Activated CD4-positive, alpha-beta T cell treated with anti-CD3 and anti-CD28 coated beads, Interleukin-2, amount 50 U/mL, for 4 hours (primary cell): ENCODE measurements at places on chromosomes 7 and 10.
A peak's percentile ranks its signal among the peaks of the same experiment; 100 is the strongest.

DNA sequence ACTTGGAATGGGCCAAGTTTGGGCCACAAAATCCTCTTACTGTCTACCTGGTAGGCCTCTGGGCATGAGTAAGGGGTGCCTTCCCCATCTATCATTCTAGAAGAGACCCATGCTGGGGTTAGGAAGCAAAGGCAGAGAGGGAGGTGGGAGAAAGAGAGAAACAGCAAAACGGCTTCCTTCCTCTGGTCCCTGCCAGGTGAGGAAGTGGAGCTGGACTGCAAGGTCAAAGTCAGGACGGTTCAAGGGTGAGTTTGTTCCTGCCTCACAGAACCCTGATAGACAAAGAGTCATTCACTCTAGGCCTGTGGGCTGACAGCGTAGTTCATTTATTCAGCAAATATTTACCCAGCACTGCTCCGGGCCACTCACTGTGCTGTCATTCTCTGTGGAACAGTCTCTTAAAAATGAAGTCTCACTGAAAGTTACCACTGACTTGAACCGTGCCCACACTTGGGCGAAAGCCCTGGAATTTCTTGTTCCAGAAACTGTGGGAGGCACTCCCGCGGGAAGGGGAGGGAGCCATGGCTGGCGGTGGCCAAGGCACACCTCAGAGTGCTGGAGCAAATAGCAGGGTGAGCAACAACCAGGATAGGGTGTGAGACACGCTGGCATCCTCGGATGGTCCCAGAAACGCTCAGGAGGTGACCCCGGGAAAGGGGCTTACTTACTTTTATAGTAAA, 26.2 kb upstream of the ECHDC3 start:
- DNase-seq: no peak

GRCh38 chr7:129689995-129690581, 78.6 kb downstream of the NRF1 start:
- no peak for DNase-seq

GRCh38 chr10:124240839-124241291, 147.5 kb upstream of the CHST15 start:
- no peak for DNase-seq

GRCh38 chr7:81264116-81264515, 345.3 kb upstream of the SEMA3C start:
- DNase-seq: no peak

- DNase-seq: peak; percentile 44
Measured at GRCh38 chr10:63465293-63466143, at the start of gene JMJD1C. Gene JMJD1C, minus strand, starts transcription at chr10:63465977. Its CDS starts 315 bp downstream, at chr10:63465662.

GRCh38 chr10:50592961-50593418, 30.8 kb downstream of the SGMS1 start:
- DNase-seq: no peak

- DNase-seq: no peak
Measured at GRCh38 chr7:64747802-64748201, 46.4 kb upstream of the ZNF138 start.

DNA sequence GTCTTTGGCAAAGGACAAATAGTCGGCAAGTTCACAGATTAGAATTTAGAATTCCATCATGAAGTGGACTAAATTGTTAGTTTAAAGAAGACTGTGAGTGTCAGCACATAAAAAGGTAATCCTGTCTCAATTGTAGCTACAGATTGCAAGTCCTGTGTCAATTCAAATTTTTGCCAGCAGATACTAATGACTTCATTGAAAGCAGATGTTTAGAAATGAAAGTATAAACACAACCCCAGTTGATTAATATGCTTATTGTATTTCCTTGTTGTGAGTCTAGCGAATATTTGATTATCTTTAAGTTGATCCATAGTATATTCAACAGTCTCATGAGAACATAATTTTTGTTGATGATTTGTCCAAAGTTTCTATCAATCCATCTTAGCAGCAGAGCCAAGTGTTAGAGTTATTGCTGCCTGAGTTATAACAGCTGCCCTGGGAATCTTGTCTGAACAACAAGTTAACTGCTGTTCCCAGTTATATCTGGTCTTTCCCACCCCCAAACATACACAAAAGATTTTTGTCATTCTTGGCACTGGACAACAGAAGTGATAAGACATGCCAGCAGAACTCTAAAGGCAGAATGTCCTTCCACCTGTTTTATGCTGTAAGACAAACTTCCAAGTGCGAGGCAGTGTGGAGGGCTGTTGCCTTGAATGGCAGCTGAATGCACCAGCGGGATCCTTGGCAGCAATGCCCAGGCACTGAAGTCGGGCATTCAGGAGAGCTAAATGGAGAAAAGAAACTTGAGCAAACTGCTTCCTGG, 21.3 kb upstream of the HERPUD2 start:
- no peak for DNase-seq

- DNase-seq: no peak
Measured at GRCh38 chr7:40749877-40750276, 615.1 kb downstream of the SUGCT start.

GRCh38 chr10:31034098-31034909, 2.6 kb upstream of the ZNF438 start:
- DNase-seq: no peak

DNA sequence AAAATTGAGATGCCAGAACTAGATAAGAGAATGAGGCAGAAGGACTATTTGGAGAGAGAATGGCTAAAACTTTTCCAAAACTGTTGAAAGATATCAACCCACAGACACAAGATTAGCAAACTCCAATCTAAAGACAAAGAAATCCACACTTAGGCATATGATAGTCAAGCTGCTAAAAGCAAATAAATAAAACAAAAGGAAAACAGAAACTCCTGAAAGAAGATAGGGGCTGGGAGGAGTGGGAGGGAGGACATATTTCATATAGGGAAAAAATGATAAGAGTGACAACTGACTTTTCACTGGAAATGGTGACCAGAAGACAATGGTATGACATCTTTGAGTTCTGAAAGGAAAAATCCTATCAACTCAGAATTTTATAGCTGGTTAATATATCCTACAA, 105.4 kb upstream of the ADO start:
- DNase-seq: no peak

DNA sequence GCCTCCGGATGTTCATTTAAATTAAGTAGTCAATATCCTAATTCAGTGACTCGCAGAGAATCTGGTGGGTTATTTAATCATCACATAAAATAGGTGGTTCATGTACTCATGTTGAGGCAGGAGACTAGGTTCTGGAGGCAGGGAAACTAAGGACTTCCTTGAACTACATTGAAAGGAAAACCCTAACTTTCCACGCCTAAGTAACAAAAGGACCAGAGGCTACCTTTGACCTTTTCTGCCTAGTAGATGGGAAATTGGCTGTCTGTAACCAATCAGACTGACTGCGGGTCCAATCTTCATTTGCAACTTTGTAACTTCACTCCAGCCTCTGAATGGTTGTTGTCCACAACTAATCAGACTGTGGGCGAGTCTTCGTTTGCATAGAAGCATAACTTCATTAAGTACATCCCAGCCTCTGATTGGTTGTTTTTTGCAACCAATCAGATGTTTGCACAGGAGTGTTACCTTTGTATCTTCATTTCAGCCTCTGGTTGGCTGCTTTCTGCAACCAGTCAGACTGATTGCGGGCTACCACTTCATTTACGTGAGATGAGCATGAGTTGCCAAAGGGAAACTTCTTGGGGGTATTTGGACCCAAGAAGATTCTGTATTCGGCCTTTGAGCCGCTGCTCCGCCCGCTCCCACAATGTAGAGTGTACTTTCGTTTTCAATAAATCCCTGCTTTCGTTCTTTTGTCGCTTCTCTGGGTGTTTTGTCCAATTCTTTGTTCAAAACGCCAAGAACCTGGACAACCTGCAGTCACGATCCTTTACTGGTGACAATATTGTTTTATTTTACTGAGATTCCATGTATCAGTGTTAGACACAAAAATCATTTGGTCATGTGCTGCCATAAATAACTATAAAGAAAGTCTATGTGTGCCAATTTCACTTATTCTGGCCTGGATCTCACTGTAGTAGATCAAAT, 1.7 kb upstream of the ST7 start:
- no peak for DNase-seq

- DNase-seq: no peak
Measured at GRCh38 chr10:95728526-95728925, 27.4 kb upstream of the ENTPD1 start.

- DNase-seq: no peak
Measured at GRCh38 chr7:153399554-153399940, 640.0 kb downstream of the ACTR3B start.

DNA sequence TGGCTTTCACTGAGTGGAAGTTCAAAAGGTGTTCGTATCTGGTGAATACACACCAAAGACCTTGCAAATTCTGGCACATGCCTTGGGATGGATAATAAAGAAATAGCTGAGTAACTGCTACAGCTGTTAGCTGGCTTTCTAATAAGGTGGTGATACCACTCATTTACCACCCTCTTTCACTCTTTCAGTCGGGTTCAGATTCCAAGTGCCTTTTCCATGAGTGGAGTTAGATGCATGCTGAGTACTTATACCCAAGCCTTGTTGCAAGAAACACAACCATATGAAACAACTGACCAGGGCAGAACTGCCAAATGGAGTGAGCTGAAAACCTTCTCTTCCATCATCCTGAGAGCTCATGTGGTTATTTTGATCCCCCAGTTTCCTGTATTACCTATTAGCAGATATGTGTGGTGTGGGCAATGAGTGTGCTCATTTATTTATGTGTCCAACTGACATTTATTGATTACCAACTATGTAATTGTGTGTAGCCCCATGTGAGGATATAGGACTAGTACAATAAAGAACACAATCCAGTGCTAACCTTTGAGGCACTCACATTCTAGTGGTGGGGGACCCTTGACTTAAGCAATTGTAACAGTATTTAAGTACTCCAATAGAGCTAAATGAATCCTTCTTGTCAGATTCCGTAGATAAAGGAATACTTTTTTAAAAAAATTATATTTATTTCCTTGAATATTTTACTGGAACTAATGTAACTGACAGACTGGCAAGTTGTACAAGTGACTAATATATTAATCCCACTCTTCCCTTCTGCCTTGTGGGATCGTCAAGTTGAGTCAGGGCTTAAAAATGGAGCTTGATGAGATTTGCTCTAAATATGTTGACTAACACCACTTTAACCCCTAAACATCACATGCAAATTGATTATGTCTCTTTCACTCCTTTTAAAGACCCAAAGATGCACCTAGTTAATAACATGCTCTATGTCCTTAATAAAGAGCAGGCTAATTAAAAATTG, 124.7 kb downstream of the ARID5B start:
- no peak for DNase-seq

DNA sequence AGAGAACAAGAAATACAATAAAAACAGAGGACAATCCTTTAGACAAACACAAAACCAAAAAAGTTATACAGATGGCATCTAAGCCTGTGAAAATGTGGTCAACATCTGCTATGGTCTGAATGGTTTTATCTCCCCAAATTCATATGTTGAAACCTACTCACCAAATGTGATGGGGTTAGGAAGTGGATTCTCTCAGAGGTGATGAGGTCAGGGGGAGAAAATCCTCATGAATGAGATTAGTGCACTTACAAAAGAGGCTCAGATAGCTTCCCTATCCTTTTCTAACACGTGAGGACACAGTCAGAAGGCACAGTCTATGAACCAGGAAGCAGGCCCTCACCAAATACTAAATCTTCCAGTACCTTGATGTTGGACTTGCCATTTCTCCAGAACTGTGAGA, 147.8 kb upstream of the GPR22 start:
- no peak for DNase-seq
